ENCODE measurements at places on chromosomes 7 and 10.

GRCh38 chr7:139065323-139065722, 29.5 kb upstream of the ZC3HAV1L start:
- DNase-seq = no peak

GRCh38 chr10:132709471-132709951, 76.4 kb downstream of the NKX6-2 start:
- no peak for DNase-seq

DNA sequence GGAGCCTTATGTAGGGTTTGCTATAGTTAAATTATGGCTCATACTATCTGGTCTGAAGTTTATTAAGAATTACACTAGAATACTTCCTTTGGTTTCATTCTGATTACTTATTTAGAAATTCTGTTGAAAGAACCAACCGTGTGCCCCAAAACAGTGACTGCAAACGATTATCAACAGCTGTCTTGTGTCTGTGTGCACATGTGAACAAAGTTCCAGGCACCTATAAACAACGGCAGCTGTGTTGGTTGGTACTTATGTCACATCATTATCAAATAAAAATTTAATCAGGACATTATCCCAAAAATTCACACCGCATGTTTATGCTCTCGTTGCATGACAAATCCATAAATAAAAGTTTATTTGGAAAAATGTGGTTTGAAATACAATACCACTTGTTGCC, 80.6 kb downstream of the USP6NL start:
- no peak for DNase-seq

GRCh38 chr10:52703898-52704297, 68.7 kb downstream of the MBL2 start:
- DNase-seq = no peak

GRCh38 chr10:80488539-80489066, 34.5 kb downstream of the TSPAN14 start:
- DNase-seq = no peak

DNA sequence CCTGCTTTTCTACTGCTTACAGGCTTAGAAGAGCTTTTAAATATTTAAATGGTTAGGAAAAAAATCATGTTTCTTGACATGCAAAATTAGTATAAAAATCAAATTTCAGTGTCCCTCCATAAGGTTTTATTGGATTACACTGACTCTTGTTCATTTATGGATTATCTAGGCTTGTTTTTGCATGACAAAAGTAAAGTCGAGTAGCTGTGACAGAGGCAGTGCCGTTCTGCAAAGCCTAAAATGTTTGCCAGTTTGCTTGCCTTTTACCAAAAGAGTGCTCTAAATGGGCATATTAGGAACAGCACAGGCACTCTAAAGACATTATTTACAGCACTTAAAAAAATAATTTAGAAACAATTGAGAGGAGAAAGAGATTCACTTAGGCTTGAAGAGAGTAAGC, 139.6 kb downstream of the TSPAN12 start:
- DNase-seq = no peak

DNA sequence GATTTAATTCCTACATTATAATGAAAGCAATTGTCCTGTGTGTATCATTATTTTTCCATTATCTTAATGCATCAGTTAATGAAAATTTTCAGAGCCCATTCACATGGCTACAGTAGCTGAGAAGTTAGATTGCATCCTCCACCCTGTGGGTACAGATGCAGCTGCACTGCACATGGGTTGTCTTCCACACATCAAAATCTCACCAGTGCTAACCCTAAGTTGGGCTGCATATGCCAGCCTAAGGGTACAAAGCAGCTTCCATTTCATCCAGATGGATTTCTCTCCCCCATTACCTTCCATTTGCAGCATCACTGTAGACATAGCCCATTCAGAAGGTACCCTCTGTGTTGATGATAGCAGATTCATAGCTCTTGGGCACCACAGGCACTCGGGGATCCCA, 74.7 kb upstream of the WDR11 start:
- DNase-seq = no peak

GRCh38 chr10:12214093-12214492, 18.1 kb downstream of the CDC123 start:
- no peak for DNase-seq

DNA sequence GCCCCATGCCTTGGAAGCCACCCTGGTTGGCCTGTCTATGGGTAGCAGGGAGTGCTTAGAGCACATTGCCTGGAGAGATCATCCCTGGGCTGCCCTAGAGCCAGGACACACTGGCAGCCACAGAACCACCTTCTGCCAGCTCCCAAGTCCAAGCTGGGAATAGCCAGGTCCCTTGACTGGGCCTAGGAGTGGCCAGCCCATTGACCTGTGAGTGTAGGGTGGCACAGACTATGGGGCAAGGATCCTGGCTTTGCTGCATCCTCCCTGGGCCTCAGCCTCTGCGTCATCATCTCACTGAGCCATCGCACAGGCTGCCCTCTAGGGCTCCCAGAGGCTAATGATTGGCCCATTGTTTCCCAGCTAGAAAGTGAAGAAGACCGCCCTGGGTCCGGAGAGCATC, 7.0 kb downstream of the AQP1 start:
- no peak for DNase-seq

DNA sequence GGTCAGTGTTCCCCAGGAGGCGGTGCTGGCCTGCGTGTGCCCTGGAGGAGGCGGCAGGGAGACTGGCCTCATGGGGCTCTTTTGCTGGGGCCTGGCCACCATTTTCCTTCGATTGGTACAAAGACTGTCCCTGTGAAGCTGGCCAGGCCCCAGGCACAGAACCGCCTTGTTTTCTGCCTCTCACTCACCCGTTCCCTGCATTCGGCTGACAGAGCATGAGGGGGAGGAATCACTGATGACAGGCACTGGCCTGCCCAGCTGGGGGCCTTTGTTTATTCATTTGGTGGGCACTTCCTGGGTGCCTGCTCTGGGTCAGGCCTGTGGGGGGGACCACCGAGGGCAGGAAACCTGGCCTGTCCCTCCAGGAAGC, 139.2 kb downstream of the FAM53B start:
- DNase-seq = no peak

DNA sequence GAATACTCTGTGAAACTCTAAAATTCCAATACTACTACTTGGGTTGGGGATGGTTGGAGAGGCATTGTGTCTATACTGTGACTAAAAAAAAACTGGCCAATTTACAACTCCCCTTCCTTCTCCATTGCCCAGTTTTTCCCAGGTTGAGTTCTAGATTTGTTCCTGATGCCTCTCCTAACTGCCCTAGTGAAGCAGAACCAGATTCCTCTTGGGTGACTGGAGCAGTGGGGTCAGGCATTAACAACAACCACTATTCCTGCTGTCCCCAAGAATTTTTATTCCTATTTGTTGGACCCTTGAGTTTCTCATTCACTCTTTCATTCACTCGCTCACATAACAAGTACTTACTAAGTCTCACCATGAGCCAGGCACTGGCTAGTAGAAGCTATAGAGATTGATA, 5.8 kb downstream of the GOT1 start:
- no peak for DNase-seq

GRCh38 chr10:69867699-69868558, 66.2 kb downstream of the COL13A1 start:
- DNase-seq = no peak

DNA sequence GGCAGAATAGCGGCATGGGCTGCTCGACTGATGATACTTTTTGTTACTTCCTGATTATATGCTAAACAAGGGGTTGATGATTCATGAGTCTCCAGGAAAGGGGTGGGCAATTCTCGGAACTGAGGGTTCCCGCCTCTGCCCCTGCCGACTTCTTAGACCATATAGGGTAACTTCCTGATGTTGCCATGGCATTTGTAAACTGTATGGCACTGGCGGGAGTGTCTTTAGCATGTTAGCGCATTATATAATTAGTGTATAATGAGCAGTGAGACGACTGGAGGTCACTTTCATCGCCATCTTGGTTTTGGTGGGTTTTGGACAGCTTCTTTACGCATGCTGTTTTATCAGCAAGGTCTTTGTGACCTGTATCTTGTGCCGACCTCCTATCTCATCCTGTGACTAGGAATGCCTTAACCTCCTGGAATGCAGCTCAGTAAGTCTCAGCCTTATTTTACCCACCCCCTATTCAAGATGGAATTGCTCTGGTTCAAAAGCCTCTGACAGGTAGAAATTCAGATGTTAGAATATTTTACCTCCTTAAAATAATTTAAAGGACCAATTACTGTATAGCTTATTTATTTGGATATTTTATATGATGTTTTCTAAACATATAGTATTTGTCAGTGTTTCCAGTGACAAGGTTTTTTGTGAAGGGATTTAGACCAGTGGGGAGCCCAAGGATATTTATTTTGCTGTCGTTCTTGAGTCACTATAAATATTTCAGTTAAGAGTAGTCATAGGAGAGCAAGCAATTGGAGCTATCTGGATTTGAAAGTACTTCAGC, 90.1 kb upstream of the PIK3CG start:
- DNase-seq = no peak

DNA sequence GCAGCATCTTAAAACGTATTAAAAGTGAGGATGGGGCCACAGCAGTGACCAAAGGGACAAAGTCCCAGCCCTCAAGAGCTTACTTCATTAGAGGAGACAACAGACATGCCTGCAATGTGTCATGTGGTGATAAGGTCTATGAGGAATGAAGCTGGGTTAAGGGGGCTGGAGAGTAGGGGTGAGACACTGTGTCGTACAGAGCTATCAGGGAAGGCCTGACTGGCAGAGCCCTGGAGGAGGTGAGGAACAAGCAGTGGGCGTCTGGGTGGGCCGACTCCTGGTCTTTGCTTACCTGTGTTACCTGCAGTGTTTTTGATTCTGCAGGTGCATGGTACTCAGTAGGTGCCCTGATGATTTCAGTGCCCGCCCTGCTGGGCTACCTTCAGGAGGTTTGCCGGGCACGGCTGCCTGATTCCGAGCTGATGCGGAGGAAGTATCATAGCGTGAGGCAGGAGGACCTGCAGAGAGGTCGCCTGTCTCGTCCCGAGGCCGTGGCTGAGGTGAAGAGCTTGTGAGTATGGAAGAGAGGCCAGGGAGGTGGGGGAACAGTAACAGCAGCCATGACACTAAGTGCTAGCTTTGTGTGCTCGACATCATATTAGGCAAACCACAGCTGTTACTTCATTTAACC, 7.6 kb downstream of the ZFYVE27 start:
- DNase-seq = no peak

- DNase-seq = no peak
Observed at GRCh38 chr10:49688261-49688846, 8.9 kb downstream of the C10orf53 start.

DNA sequence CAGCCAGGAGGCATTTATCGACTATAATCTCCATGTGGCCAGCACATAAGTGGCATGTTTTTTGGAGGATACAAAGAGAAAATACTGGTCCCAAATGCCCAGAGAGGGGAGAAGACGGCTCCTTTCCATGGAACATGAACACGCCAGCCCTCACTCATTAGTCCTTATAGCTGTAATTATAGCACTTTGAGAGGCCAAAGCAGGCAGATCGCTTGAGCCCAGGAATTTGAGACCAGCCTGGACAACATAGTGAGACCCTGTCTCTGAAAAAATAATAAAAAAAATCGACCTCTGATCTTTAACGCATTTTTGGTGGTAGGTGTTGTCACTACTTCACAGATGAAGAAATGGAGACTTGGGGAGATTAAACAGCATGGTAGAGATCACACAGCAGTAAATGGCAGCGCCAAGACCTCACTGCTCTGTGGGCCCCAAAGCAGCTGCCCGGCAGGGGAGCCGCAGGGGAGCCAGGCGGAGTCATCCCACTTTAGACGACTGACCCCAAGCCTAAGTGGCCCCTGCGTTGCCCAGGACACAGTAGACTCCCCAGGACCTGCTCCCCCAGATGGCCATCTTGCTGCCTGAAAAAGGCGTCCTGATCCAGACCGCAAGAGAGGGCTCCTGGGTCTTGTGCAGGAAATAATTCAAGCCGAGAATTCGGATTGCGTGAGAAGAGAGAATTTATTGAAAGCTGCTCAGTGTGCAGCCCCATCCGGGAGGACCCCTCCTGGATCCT, 21.2 kb upstream of the PRKAG2 start:
- no peak for DNase-seq

- no peak for DNase-seq
Observed at GRCh38 chr10:10279906-10280305, 737.8 kb upstream of the CELF2 start.

All from CD4-positive, alpha-beta T cell treated with Interleukin-1 beta for 1 hour (primary cell).